ENCODE measurements at places on chromosomes 6 and 20.

- no peak for DNase-seq
Measured at GRCh38 chr6:74785236-74785635, 420.6 kb downstream of the COL12A1 start.

GRCh38 chr6:136191606-136192312 lies 58.4 kb downstream of the MTFR2 start:
- DNase-seq: no peak

DNA sequence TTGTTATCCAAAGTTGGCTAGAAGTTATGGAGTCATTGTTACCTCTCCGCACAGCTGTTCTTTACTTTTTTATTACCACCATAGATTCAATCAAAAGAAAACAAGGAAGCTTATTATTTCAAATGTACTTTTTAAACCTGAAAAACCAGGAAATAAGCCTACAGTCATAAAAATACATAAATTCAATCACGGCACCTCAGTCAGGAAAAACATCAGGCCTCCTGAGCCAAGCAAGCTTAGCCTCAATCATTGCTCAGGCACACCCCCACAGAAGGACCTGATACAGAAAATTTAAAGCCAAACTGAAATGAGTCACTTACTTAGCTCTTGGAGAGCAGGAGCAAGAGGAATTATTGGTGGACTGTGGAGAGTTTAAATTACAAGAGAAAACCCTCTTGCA lies 44.3 kb downstream of the MARCKS start:
- DNase-seq: no peak

GRCh38 chr20:36540551-36541211 lies 638 bp upstream of the MYL9 start:
- no peak for DNase-seq

GRCh38 chr20:37394543-37395409 lies 48.8 kb downstream of the SRC start:
- DNase-seq: no peak

DNA sequence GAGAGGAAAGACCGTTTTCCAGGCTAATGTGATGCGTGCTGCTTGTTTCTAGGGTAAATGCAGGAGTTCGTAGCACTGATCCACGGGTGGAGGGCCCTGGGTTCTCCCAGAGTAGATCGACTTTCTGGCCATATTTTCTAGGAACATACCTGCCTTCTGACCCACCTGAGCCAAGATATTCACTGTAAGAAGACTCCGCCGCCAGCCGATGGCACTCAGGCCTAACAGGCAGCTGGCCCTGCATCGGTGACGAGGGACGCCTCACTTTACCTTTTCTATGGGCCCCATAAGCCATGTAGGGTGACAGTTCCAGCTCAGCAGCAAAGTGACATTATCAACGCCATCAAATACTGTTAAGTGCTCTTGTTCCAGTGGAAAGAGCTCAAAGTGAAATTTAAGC lies 30.2 kb upstream of the FRMD1 start:
- DNase-seq: no peak

- DNase-seq: no peak
Measured at GRCh38 chr6:34189806-34190503, 44.1 kb upstream of the GRM4 start.

GRCh38 chr20:19692685-19693119 lies 65.4 kb upstream of the RIN2 start:
- peak; percentile 22 for DNase-seq

DNA sequence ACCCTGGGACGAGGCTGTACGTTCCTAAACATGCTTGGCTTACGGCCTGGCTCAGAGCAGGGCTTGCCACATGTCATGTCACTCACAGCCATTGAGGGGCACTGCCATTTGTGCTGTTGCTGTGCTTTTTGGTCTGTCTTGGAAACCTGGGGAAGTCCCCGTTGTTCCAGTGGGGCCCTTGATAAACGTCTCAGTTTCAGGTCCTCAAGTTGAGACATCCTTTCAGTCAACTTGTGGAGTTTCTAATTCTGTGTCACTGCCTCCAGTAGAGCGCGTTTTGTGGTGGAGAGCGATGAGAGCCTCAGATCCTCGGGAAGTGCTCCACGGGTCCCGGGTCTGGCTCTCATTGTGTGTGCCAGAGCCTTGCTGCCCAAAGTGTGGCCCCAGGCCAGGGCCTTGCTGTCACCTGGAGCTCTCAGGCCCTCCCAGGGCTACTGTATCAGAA lies 43.0 kb upstream of the CCR6 start:
- DNase-seq: peak; percentile 22

DNA sequence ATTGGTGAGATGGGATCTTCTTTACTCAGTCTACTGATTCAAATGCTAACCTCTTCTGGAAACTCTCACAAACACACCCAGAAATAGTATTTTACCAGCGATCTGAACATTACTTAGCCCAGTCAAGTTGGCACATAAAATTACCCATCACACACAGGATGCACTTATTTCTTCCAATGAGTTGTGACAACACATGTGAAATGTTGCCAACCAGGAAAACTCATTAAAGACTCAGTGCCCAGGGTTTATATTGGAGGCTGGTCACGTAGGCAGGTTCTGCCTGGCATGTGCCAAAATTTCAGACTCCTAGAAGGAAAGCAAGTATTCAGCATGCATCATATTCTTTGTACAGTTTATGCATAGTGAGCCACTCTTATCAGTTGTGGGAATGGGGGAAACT lies 443.3 kb downstream of the EPM2A start:
- DNase-seq: no peak

DNA sequence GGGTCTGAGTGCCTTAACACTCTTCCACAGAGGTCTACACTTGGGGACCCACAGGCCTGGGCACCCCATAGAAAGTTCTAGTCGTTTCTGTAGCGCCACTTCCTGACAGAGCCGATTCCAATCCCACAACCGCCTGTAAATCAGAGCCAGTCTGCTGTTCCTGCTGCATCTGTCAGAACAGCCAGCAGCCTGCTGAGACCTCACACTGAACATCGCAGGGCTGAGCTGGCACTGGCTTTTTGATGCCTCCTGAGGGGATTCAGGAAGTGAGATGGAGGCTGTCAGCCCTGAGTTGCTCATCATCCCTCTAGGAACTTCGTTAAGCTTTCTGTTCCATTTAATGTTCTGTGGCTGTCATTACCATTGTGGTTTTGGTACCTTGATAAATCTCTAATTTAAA lies 48.9 kb downstream of the DCBLD1 start:
- DNase-seq: no peak

DNA sequence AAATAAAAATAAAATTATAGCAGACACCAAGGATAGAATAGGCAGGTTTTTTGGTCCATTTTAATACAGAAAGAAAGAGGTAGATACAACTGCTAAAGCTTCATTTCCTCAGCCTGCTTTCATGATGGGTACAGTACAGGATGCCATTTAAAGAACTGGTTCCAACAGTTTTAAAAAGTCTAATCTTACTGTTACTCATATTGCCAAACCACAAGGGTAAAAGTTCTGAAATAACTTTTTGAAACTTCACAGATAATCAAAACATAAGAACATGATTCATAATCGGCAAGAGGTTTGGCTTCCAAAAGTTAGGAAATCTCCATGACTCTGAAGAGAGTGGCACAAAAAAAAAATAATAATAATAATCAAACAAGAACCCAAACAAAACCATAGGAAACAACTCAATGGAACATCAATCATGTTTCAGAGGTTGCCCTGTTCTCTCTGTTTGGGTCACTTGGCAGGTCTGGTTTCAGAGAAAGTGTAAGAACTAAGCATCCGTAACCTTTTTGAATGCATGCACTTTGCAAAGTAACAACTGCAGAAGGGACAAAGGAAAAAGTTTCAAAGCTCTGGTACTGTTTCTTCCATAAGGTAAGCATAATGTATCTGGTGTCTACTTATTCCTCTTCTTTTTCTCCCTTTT lies 79.7 kb downstream of the SMLR1 start:
- DNase-seq: no peak

- no peak for DNase-seq
Measured at GRCh38 chr20:49692941-49693340, 20.7 kb downstream of the B4GALT5 start.

GRCh38 chr20:58478141-58478805 lies 36.9 kb downstream of the APCDD1L start:
- DNase-seq: no peak

- DNase-seq: no peak
Measured at GRCh38 chr6:15392182-15392581, 146.3 kb downstream of the JARID2 start.

- DNase-seq: no peak
Measured at GRCh38 chr6:29981211-29981812, 39.0 kb downstream of the HLA-A start.

GRCh38 chr6:126721581-126722160 lies 381.8 kb downstream of the CENPW start:
- no peak for DNase-seq

- DNase-seq: no peak
Measured at GRCh38 chr20:29740601-29740950, 1516.9 kb upstream of the DEFB115 start.

- DNase-seq: peak; percentile 27
Measured at GRCh38 chr6:44074439-44074812, 52.8 kb downstream of the MRPL14 start.

GRCh38 chr6:3653528-3654070 lies 97.9 kb downstream of the PXDC1 start:
- no peak for DNase-seq

GRCh38 chr6:166202321-166202733 lies 34.7 kb upstream of the TBXT start:
- no peak for DNase-seq

DNA sequence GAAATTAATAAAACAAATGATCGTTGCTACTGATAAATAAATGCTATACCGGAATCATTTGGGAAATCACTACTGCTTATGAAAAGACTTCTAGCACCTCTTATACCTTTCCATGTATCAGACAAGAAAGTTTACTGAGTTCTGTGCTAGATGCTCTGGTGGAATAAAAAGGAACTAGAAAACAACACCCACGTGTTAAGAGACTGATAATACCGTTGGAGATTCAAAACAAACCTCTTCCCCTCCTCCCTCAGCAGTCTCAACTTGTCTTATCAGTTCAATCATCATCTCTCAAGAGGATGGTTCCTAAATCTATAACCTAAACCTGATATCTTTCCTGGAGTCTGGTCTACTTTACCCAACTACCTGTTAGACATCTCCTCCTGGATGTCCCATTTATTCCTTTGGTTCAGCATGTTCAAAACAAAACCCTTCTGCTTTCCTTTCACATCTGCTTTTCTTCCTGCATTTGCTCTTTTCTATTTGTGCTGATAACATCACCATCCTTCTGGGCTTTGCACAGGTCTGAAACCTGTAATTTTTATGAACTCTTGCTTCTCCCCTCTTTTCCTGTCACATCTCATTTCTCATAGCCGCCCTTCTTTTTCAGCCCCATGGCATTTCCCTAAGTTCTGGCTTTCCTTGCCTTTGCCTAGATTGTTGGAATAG lies 122.2 kb downstream of the COL19A1 start:
- DNase-seq: no peak

DNA sequence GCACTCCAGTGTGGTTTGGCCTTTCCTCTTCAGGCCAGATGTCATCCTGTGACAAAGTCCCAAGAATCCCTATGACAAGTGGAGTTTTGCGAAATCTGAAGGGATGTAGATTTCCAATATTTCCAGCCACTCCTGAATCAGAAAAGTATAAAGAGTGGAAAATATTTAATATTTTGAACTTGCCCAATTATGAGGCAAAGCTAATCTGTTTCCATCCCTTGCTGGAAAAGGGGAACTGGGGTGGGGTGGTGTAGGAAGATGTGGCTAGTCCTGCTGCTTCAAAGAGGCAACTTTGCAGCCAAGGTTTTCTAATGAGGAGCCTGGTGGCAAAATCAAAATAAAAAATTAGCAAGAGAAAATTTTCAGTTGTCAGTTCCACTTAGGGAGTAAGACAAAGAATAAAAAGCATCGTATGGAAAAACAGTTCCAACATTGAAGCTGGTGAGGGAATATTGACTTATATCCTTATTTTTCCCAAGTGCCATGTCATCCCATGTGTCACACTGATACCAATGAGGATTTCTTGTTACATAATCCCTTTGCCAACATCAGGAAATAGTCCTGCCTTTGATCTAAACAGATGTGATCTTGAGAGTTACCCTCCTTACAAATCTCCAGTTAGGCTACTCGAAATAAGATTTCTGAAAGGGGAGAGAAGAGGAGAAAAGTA lies 480.0 kb upstream of the JARID2 start:
- DNase-seq: no peak

Data from stimulated activated CD8-positive, alpha-beta memory T cell treated with anti-CD3 and anti-CD28 coated beads, Interleukin-4, amount 100 ng/mL, for 4 hours (primary cell).